Hepatic stellate cell (primary cell): ENCODE measurements at places on chromosomes 12 and 14.

GRCh38 chr14:55123101-55123500 lies 6.0 kb upstream of the LGALS3 start:
- DNase-seq, result peak; percentile 90

GRCh38 chr12:114691196-114691595 lies 7.2 kb upstream of the TBX3 start:
- DNase-seq, result no peak

GRCh38 chr14:96202441-96203094 lies 2.1 kb upstream of the BDKRB2 start:
- DNase-seq, result no peak

- DNase-seq, result no peak
Observed at GRCh38 chr12:123387508-123388176, 3.7 kb downstream of the KMT5A start.

- no peak for DNase-seq
Observed at GRCh38 chr12:124593176-124593575, 25.8 kb upstream of the NCOR2 start.

- DNase-seq, result no peak
Observed at GRCh38 chr14:75119056-75119455, 7.8 kb downstream of the NEK9 start.

GRCh38 chr12:47967461-47968321 lies 4.3 kb downstream of the TMEM106C start:
- DNase-seq, result peak; percentile 67

- no peak for DNase-seq
Observed at GRCh38 chr14:58779376-58779775, 141.6 kb downstream of the DACT1 start.

GRCh38 chr14:97417331-97417730 lies 620.1 kb downstream of the VRK1 start:
- no peak for DNase-seq

DNA sequence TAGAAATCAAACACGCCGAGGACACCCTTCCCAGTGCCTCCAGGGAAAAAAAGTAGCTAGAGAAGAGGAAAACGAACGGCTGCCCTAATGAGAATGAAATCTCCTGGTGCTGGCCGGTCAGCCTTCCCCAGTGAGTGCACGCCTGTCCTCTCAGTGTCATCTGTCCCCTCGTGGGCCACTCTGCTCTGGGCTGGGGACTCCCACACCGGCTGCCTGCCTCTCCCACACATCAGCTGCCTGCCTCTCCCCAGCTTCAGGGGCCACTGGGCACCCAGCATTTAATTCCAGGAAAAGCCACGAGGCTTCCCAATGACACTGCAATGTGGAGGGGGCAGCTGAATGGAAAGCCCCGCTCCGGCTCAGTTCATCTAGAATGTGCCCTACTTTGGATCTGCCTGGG lies 59.0 kb downstream of the CCDC85C start:
- no peak for DNase-seq
